ENCODE measurements at places on chromosomes 2 and 18. TPM values are rescaled to one million over a fixed set of nuclear protein-coding genes. Genes with fewer than 3 reads are reported as not detected.

Gene CYP27A1
- not detected for total RNA-seq

Gene IL1R2
- total RNA-seq = 0.28 TPM

- no peak for DNase-seq
- H3K4me3 ChIP-seq = no peak overlapping the region
- H3K27me3 ChIP-seq = no peaks in the 10 kb centered on the region
- peaks cover 59% of the 10 kb centered on the region for H3K36me3 ChIP-seq
- no peak overlapping the region for H3K27ac ChIP-seq
Observed at GRCh38 chr2:230748087-230748486, 35.4 kb downstream of the CAB39 start.

DNA sequence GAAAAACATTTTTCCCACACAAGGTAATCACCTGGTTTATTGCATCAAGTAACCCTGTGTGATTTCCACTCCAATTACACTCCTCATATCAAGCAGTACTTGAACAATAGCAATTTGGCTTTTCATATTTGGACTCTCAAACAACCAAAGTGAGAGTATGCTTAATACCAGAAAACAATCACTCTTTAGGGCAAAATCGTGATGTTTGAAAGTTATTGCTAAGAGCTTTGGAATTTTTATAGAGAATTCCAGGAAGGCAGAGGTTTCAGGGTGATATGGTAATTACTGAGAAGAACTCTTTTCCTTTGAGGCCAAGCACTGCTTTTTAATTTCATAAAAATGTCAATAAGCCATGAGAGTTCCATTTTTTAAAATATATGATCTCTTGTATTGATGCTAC, 779.5 kb upstream of the LRRTM1 start:
- H3K4me3 ChIP-seq = no peak overlapping the region
- no peaks in the 10 kb centered on the region for H3K4me1 ChIP-seq
- H3K36me3 ChIP-seq = no peaks in the 10 kb centered on the region
- H3K27me3 ChIP-seq = no peaks in the 10 kb centered on the region
- no peak for DNase-seq

DNA sequence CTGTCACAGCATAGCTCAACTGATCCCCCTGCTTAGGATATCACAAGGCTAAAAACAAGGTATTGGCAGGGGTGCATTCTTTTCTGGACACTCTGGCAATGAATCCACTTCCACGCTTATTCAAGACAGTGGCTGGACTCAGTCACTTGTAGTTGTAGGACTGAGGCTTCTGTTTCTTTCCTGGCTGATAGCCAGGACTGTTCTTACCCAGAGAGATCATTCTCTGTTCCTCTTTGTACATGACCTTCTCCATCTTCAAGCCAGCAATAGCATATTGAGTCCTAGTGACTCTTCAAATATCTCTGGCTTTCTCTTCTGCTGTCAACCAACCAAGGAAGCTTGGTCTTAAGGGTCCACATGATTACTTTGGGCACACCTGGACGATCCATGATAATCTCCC, 241.3 kb downstream of the RBM43 start:
- H3K27me3 ChIP-seq = peaks cover 13% of the 10 kb centered on the region
- DNase-seq = no peak
- H3K4me3 ChIP-seq = no peak overlapping the region
- H3K36me3 ChIP-seq = no peaks in the 10 kb centered on the region
- H3K27ac ChIP-seq = no peak overlapping the region

Gene PRKAG3
- not detected for total RNA-seq

GRCh38 chr2:190941571-190941970, 61.0 kb downstream of the GLS start:
- peaks cover 12% of the 10 kb centered on the region for H3K4me1 ChIP-seq
- no peak overlapping the region for H3K4me3 ChIP-seq
- H3K36me3 ChIP-seq = no peaks in the 10 kb centered on the region
- no peak overlapping the region for H3K27ac ChIP-seq
- DNase-seq = no peak

DNA sequence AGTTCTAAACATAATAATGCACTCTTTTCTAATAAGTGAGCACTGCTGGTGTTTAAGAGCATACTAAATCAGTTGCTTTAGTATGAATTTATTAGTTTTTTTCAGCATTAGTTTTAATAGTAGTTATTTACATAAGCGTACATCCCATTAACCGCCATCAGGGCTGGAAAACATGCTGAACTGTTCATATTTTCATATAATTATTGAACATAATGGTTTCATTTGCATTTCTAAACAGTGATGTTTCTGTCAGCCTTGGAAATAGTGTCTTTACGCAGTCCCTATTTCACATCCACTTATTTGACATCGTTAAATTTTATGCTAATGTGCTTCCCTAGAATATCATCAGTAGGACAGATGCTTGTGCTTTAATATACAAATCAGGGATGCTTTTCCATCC, 71.5 kb downstream of the KIAA1328 start:
- H3K27me3 ChIP-seq = no peaks in the 10 kb centered on the region
- no peak overlapping the region for H3K4me3 ChIP-seq
- H3K36me3 ChIP-seq = peaks cover 19% of the 10 kb centered on the region
- H3K4me1 ChIP-seq = peaks cover 5% of the 10 kb centered on the region
- no peak overlapping the region for H3K27ac ChIP-seq
- no peak for DNase-seq

GRCh38 chr2:231934441-231935206, 8.4 kb upstream of the NPPC start:
- no peak overlapping the region for H3K4me3 ChIP-seq
- H3K27ac ChIP-seq = no peak overlapping the region
- DNase-seq = no peak
- peaks cover 6% of the 10 kb centered on the region for H3K4me1 ChIP-seq
- H3K27me3 ChIP-seq = no peaks in the 10 kb centered on the region

DNA sequence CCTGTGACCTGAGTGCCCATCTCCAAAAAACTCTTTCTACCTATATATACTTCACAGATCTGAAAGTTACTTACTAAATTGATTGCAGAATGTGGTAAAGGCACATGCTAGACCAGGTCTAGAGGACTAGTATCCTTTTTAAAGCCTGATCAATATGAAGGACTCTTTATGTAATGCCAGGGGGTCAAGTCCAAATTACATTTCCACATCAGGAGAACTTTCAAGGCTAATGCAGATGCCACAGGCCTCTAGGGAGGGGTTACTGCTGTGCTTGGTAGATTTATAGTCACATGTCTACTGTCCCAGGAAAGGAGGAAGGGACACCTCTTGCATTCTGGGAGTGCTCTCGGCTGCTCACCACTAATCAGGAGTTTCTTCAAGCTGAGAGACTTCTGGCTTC, 118.4 kb upstream of the NOSTRIN start:
- H3K36me3 ChIP-seq = no peaks in the 10 kb centered on the region
- no peak overlapping the region for H3K27ac ChIP-seq
- DNase-seq = no peak
- H3K27me3 ChIP-seq = no peaks in the 10 kb centered on the region
- H3K4me1 ChIP-seq = no peaks in the 10 kb centered on the region

Gene RAD51AP2
- total RNA-seq = not detected

Gene KCNG2
- total RNA-seq = not detected

- peaks cover 3% of the 10 kb centered on the region for H3K27me3 ChIP-seq
- peaks cover 26% of the 10 kb centered on the region for H3K36me3 ChIP-seq
- peak overlapping the region; percentile 100 for H3K27ac ChIP-seq
- peaks cover 86% of the 10 kb centered on the region for H3K4me1 ChIP-seq
- DNase-seq = peak; percentile 75
Observed at GRCh38 chr2:62306751-62307468, 111.0 kb downstream of the B3GNT2 start.

- DNase-seq = no peak
- no peak overlapping the region for H3K4me3 ChIP-seq
- H3K36me3 ChIP-seq = no peaks in the 10 kb centered on the region
- no peak overlapping the region for H3K27ac ChIP-seq
- peaks cover 35% of the 10 kb centered on the region for H3K27me3 ChIP-seq
Observed at GRCh38 chr2:58358026-58358425, 116.9 kb upstream of the FANCL start.

Gene SMYD5
- total RNA-seq = 44.1 TPM

Gene TGFBRAP1
- 28.7 TPM for total RNA-seq

Gene TUBA3E
- not detected for total RNA-seq

GRCh38 chr2:33521791-33522281, 45.4 kb downstream of the RASGRP3 start:
- no peak overlapping the region for H3K4me3 ChIP-seq
- H3K4me1 ChIP-seq = peaks cover 12% of the 10 kb centered on the region
- H3K27ac ChIP-seq = no peak overlapping the region

DNA sequence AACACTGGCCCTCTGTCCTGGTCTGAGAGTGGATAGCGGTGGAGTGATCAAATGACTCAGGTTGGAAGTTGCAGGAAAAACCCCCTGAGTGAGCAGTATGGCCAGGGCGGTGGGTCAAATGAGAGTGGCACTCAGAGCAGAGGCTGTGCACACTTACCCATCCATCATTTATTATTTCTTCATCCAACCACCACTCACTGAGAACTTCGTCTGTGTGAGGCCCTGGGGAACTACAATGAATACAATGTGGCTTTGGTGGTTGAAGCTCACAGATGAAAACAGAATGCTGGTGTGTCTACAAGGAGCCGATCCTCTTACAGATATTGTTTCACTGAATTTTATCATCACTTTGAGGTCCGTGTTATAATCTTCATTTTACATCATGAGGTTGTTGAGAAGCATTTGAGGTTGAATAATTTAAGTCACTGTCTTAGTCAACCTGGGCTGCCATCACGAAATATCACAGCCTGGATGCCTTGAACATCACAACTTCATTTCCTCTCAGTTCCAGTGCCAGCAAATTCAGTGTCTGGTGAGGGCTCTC, 73.4 kb upstream of the ID2 start:
- no peaks in the 10 kb centered on the region for H3K36me3 ChIP-seq
- DNase-seq = no peak

Gene GREB1L
- total RNA-seq = not detected

Gene MOGAT1
- total RNA-seq = not detected

GRCh38 chr2:43539436-43539835, 56.4 kb downstream of the THADA start:
- H3K36me3 ChIP-seq = peaks cover 23% of the 10 kb centered on the region
- H3K27me3 ChIP-seq = no peaks in the 10 kb centered on the region
- no peak for DNase-seq
- no peak overlapping the region for H3K4me3 ChIP-seq
- H3K27ac ChIP-seq = no peak overlapping the region

DNA sequence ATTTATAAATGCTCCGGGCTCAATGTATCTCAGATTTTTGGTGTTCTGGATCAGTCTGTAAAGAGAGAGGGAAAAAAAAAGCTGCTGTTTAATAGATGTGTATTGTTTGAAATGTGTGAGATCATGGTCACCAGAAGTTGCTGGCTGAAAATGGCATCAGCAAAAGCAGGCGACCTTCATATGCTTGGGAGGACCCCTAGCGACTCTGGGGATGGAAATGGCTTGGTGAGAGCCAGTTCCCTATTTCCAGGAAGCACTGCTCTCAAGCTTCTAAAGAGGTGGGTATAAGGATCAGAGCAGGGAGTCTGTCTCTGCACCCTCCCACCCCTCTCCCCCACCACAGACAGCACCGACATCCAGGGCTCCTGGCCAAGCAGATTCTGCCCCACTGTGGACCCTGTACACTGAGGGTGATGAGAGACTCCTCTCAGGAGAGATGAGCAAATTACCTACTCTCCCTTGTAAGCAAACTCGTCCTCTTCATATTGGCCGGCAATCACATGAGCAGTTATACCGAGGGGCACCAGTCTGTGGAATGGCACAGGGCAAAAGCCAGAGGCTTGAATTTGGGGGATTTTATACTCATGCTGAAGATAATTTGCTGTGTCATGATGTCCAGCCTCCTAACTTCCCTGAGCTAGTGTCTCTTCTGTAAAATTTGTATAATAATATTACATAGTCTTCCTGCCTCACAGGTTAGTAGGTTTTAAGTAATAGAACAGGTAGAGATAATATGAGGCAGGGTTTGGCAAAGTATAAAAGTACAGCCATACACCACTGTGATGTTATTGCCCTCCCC, 29.6 kb downstream of the LHCGR start:
- no peak overlapping the region for H3K27ac ChIP-seq
- peaks cover 5% of the 10 kb centered on the region for H3K27me3 ChIP-seq
- H3K4me1 ChIP-seq = no peaks in the 10 kb centered on the region
- DNase-seq = no peak
- no peaks in the 10 kb centered on the region for H3K36me3 ChIP-seq
- H3K4me3 ChIP-seq = no peak overlapping the region

DNA sequence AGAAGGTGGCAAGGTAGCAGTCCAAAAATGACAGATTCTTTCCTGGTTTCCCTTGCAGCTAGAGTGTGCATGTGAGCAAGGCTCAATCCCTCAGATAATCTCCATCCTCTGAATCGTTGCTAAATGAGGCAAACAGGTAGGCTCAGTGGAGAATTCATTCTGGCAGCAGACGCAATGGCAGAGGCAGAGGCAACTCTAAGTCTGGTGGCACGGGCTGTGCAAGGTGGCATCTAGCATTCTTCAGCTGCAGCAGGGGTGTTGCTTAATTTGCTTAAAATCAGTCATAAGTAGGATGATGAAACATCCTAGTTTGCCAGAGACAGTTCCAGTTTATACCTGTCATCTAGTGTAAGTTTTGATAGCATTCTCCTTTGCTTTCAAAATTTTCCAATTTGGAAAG, 391.1 kb upstream of the MEX3C start:
- H3K27ac ChIP-seq = no peak overlapping the region
- no peaks in the 10 kb centered on the region for H3K36me3 ChIP-seq
- no peaks in the 10 kb centered on the region for H3K27me3 ChIP-seq
- no peak for DNase-seq
- H3K4me3 ChIP-seq = no peak overlapping the region

Data from activated naive CD8-positive, alpha-beta T cell treated with anti-CD3 and anti-CD28 coated beads for 36 hours (primary cell).